BE2C (cell line): ENCODE measurements at places on chromosomes 5 and 9.

GRCh38 chr5:136141561-136141960, 8.9 kb downstream of the SMAD5 start:
- no peak for DNase-seq

DNA sequence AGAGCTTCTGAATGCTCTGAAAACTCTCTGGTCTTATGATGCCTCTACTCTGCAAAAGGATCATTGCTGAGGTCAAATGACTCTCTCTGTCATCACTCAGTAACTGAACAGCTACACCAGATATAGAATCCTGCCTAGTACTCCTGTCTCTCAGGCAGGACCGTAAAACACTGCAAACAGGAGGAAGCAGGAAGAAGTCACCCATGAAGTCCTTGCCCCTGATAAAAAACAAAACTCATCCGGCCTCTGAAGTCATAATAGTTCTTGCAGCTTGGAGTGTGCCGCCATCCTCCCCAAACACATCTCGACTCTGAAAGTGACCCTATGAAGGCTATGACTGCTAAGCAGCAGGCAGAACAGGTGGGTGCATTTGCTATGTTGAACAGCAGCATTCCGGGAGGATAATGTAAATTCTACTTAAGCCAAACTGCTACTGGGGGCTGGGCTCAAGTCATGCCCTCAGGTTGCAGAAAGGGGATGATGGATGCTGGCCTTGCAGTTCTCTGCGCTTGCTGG, 81.9 kb upstream of the FAM169A start:
- no peak for DNase-seq

DNA sequence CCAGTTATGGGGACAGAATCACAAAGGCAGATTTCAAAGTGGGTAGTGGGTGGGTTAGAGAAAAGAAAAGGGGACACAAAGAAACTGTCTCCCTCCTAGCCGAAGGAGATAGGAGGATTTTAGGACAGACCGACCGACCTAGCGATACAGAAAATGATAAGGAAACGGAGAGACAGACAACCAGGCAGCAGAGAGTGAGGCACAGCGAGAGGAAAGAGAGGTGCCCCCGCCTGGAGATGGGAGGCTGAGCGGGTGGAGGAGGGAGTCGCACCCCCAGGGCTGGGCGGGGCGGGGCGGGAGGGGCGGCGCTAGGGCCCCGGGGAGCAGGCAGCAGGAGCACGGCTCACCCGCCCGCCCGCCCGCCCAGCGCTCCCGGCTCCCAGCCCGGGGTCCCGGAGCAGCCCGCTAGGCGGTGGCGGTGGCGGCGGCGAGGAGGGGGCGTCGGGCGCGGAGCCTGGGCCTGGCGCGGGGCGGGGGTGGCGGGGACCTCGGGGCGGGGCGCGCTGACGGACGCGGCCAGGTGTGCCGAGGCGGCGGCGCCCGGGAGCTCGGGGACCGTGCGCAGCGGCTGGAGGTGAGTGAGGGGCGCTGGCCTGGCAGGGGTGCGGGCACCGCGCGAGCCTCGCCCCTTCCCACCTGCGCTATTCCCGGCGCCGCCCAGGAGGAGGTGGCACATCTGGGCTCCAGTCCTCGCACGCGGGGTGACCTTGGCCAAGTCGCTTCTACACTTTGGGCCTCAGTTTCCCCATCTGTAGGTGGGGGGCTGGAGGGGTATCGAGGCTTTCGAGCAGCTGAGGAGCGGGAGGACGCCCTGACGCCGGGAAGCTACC, 15.9 kb upstream of the SYNPO start:
- DNase-seq, result peak; percentile 47

DNA sequence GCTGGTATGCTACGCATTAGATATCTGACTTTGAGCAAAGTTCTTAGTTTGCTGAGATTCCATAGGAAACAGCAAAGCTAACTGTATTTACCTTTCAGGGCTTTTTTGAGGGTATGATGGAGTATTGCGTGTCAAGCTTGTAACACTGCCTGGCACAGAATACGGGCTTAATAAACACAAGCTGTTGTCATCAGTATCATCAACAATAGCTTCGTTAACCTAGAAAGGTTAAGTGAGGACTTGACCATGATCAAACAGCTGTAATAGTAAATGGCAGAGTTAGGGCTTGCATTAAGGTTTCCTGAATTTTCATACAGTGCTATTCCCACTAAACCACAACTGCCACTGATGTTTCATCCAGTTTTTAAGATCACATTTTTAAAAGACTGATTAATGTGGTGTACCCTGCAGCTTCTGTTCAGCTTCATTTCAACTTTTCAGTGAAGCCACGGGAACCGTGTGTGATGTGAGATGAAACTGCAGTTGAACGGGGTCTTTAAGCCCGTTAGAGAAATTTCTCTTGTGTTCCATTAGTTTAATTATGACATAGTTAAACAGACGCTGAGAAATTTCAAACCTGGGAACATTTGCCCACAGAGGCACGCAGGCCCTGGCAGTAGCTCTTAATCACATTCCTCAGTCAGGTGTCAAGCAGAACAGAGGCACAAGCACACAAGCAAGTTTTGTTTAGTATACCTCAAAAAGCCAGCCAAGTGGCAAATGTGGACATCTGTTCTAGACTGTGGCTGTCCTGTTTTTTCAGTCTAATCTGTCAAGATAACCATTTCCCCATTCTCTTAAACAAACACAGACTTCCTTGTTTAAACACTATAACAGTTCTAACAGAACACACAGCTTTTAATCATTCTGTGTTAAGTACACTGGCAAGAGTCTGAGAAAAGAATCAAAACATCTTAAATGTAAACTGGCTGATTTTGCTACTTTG, 147.1 kb downstream of the ZNF608 start:
- peak; percentile 54 for DNase-seq

GRCh38 chr9:18149471-18150011, 324.4 kb upstream of the ADAMTSL1 start:
- no peak for DNase-seq

DNA sequence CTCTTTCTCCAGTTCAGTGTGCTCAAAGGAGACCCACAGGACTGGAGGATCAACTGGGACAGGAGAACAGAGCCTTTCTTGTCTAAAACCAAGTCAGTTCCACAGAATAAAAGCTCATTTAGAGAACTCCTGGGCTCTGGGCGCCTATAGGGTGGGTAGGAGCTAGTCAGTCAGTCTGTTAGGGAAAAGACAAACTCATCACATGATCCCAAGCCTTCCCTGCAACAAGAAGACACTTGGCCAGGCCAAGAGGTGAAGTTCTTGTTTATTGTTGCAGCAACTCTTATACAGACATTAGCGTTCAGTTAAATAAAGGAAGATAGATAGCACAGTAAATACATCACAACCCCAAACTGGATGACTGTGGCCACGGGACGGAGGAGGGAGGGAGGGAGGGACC, 102.3 kb downstream of the ENTREP1 start:
- no peak for DNase-seq

DNA sequence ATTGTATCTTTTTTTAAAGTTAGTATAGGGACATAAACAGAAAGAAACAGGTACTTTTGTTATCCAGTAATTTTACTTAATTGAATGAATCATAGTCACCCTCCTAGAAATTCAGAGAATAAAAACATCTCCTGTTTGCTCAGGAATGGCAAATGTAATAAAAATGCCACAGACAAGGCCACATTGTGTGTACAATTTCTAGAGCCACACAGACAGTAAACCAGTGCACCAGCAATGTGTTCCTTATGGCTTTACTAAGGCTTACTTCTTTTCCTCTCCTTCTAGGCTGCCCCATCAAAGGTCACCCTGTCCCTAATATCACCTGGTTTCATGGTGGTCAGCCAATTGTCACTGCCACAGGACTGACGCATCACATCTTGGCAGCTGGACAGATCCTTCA, 145.5 kb downstream of the SAXO1 start:
- no peak for DNase-seq

GRCh38 chr5:133663397-133664054, 51.2 kb upstream of the FSTL4 start:
- DNase-seq, result no peak

GRCh38 chr9:133609311-133610098, at the start of gene FAM163B:
TSS of gene FAM163B (minus strand) at chr9:133609389. CDS start at chr9:133580223, 29,166 bp downstream.
- peak; percentile 69 for DNase-seq
